Vagina (tissue), 2 donors: ENCODE measurements at places on chromosomes 7 and 10. TPM values are rescaled to one million over a fixed set of nuclear protein-coding genes. Genes with fewer than 3 reads are reported as not detected.

Gene UCMA
- total RNA-seq, result not detected

Gene FERD3L
- total RNA-seq, result not detected

DNA sequence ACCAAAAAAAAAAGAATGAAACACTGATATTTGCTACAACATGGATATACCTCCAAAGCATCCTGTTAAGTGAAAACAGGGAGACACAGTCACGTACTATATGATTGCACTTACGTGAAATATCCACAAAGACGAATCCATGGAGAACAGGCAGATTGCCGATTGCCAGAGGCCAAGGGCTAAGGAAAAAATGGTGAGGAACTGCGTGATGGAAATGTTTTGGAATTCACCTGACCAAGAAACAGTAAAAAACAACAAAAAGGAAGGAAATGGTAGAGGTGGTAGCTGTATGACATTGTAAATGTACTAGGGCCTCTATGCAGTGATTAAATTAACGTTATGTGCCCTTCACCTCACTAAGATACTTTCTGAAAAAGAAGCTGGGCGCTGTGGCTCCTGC, 44.1 kb upstream of the GTF2IRD1 start:
- H3K4me3 ChIP-seq, result no peak overlapping the region
- DNase-seq, result no peak
- no peaks in the 10 kb centered on the region for H3K27me3 ChIP-seq
- H3K4me1 ChIP-seq, result no peaks in the 10 kb centered on the region
- H3K27ac ChIP-seq, result no peak overlapping the region

DNA sequence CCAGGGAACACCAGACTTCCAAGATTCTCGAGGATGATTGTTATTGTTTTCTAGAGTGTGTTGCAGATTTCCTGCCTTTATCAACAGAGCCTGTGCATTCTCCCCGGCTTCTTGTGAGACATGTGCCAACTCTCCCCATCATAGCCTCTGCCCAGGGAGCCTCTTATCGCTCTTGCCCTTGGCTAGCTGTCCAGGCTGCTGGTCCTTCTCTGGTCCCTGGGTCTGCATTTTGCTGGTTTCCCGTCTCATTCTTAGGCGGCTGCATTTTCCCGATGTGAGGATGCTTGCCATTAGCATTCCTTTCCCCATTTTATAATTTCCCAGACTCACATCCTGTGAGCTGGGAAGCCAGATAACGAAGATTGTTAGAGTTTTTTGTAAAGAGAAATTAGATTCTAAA, 15.2 kb downstream of the SLC13A4 start:
- H3K36me3 ChIP-seq, result no peaks in the 10 kb centered on the region
- H3K4me3 ChIP-seq, result no peak overlapping the region
- H3K27ac ChIP-seq, result no peak overlapping the region
- no peak for DNase-seq
- peaks cover 6% of the 10 kb centered on the region for H3K4me1 ChIP-seq

- H3K27me3 ChIP-seq, result no peaks in the 10 kb centered on the region
- H3K36me3 ChIP-seq, result no peaks in the 10 kb centered on the region
- peaks cover 43% of the 10 kb centered on the region for H3K4me1 ChIP-seq
- no peak overlapping the region for H3K4me3 ChIP-seq
- DNase-seq, result no peak
Observed at GRCh38 chr7:5629941-5630340, 151.5 kb downstream of the RNF216 start.

- no peaks in the 10 kb centered on the region for H3K4me1 ChIP-seq
- H3K27ac ChIP-seq, result no peak overlapping the region
- no peaks in the 10 kb centered on the region for H3K27me3 ChIP-seq
Observed at GRCh38 chr7:140342727-140343514, 55.4 kb downstream of the SLC37A3 start.

Gene EXOSC1
- total RNA-seq, result 37.6 TPM

- H3K36me3 ChIP-seq, result no peaks in the 10 kb centered on the region
- DNase-seq, result no peak
- no peaks in the 10 kb centered on the region for H3K4me1 ChIP-seq
- no peak overlapping the region for H3K4me3 ChIP-seq
- H3K27ac ChIP-seq, result no peak overlapping the region
Observed at GRCh38 chr7:158035343-158035742, 552.3 kb downstream of the PTPRN2 start.

Gene RNLS
- total RNA-seq, result 13.3 TPM

Gene PON1
- not detected for total RNA-seq

DNA sequence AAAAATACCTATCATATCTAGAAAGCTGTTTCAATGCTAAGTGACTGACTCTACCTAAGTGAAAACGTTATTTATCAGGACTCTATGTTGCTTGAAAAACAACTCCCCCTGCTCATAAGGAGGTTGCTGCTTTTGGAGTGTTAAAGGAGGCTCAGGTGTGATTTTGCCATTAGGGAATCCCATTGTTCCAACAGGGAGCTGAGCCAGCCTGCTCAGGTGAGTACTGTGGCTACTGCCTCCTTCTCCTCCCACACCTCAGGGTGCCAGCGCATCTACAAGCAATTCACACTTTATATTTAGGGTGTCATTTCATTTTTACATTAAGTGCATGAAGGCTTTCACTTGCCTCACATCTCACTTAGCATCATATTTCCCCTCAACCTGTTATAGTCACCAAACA, 84.7 kb downstream of the SEM1 start:
- no peak overlapping the region for H3K4me3 ChIP-seq
- H3K27me3 ChIP-seq, result no peaks in the 10 kb centered on the region
- no peaks in the 10 kb centered on the region for H3K4me1 ChIP-seq
- DNase-seq, result no peak
- H3K36me3 ChIP-seq, result no peaks in the 10 kb centered on the region

Gene SPDYE6
- not detected for total RNA-seq

Gene GPR37
- total RNA-seq, result 0.98 TPM

Gene NODAL
- total RNA-seq, result not detected

Gene CCNY
- 28.5 TPM for total RNA-seq

DNA sequence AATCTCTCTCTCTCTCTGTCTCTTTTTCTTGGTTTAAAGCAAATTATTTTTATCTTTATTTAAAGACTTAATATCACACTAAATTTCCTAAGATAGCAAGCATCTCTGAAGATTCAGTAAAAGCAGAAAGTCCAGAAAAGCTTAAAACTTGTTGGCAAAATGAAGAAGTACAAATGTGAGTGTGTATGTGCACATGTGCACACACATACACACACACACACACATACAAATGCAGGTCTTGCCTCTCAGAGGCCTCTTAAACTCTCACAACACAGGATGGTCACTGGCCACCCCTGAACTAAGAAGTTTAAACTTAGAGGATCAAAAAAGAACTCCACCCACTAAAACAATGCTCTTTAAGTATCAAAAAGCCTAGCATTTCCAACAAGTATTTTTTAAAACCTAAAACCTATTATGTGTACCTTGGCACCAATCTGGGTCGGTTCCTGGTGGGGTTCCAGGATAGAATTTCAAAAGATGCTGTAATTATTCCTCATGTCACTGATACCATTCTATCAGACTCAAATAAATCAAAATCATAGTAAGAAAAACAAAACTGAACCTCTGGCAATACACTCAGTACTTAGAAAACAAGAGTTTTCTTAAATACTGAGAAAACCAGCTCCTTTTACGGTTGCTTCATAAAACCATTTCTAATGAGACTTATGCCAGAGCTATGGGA, 55.0 kb downstream of the SORBS1 start:
- H3K27ac ChIP-seq, result peak overlapping the region; percentile 40
- H3K4me1 ChIP-seq, result peaks cover 21% of the 10 kb centered on the region
- no peaks in the 10 kb centered on the region for H3K36me3 ChIP-seq
- no peaks in the 10 kb centered on the region for H3K27me3 ChIP-seq
- DNase-seq, result no peak

- H3K4me1 ChIP-seq, result peaks cover 5% of the 10 kb centered on the region
- peak within 1 kb of the TSS; percentile 48 for H3K4me3 ChIP-seq
- H3K27ac ChIP-seq, result no peak within 1 kb of the TSS
- H3K36me3 ChIP-seq, result no peaks in the 10 kb centered on the region
- no peak for DNase-seq
Observed at GRCh38 chr10:43076876-43077420, at the start of gene RET. RET (plus strand) TSS chr10:43077069; CDS start chr10:43077259, 190 bp downstream.

GRCh38 chr7:27112361-27112760, 9.9 kb upstream of the HOXA2 start:
- no peaks in the 10 kb centered on the region for H3K36me3 ChIP-seq
- no peak for DNase-seq
- no peaks in the 10 kb centered on the region for H3K27me3 ChIP-seq
- H3K4me1 ChIP-seq, result peaks cover 13% of the 10 kb centered on the region
- H3K27ac ChIP-seq, result no peak overlapping the region

- H3K36me3 ChIP-seq, result peaks cover 9% of the 10 kb centered on the region
- no peaks in the 10 kb centered on the region for H3K4me1 ChIP-seq
- no peaks in the 10 kb centered on the region for H3K27me3 ChIP-seq
- no peak overlapping the region for H3K27ac ChIP-seq
- DNase-seq, result no peak
Observed at GRCh38 chr10:905503-905902, 26.0 kb downstream of the LARP4B start.

DNA sequence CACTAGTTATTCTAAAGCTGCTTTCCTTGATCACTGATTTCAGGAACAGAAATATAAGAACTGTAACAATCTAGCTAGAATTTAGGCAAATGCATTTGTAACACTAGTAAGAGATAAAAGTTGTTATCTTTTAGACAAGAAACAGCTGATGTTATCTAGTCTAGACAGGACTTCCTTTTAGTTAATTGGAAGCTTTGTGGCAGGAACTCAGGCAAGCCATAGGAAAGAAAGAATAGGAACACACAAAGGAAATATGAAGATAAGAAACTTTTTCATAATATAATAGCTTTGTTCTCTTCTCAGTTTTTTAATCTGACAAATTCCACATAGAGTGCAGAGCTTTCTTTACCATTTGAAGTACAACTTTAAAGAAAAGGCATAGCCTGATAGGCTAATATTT, 59.0 kb upstream of the AGR3 start:
- no peaks in the 10 kb centered on the region for H3K27me3 ChIP-seq
- DNase-seq, result no peak
- no peaks in the 10 kb centered on the region for H3K36me3 ChIP-seq
- H3K4me1 ChIP-seq, result no peaks in the 10 kb centered on the region

GRCh38 chr10:114095559-114096337, 52.1 kb downstream of the ADRB1 start:
- no peaks in the 10 kb centered on the region for H3K36me3 ChIP-seq
- no peaks in the 10 kb centered on the region for H3K27me3 ChIP-seq
- H3K4me1 ChIP-seq, result peaks cover 5% of the 10 kb centered on the region

GRCh38 chr10:121715076-121715475, 116.8 kb upstream of the FGFR2 start:
- H3K27me3 ChIP-seq, result no peaks in the 10 kb centered on the region
- H3K27ac ChIP-seq, result no peak overlapping the region
- H3K4me3 ChIP-seq, result no peak overlapping the region
- DNase-seq, result no peak
- no peaks in the 10 kb centered on the region for H3K36me3 ChIP-seq
- H3K4me1 ChIP-seq, result no peaks in the 10 kb centered on the region

Gene HABP2
- total RNA-seq, result not detected

Gene GJC3
- total RNA-seq, result not detected

DNA sequence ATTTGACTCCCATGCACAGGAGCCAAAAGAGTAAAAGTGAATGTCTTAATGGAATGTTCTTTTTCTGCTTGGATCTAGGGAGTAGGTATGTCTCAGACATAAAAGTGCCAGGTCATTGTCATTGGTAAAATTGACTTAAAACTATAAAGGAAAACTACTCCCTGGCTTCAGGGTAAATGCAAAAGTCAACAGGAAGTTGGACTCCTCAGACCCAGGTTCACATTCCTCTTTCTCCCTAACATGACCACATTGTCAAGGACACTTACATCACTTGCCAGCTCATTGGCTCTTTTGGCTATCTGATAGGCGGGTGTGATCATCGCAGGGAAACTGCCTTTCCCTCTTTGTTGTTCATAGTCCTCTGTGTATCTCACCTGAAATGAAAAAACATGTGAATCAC, 13.7 kb downstream of the NRAP start:
- no peak for DNase-seq
- no peak overlapping the region for H3K27ac ChIP-seq
- H3K4me3 ChIP-seq, result no peak overlapping the region
- no peaks in the 10 kb centered on the region for H3K4me1 ChIP-seq
- H3K36me3 ChIP-seq, result no peaks in the 10 kb centered on the region
- H3K27me3 ChIP-seq, result no peaks in the 10 kb centered on the region

GRCh38 chr7:37732253-37732652, 48.7 kb downstream of the GPR141 start:
- H3K4me3 ChIP-seq, result no peak overlapping the region
- no peaks in the 10 kb centered on the region for H3K36me3 ChIP-seq
- H3K27ac ChIP-seq, result peak overlapping the region; percentile 29
- no peaks in the 10 kb centered on the region for H3K27me3 ChIP-seq

- H3K27ac ChIP-seq, result no peak overlapping the region
- H3K36me3 ChIP-seq, result no peaks in the 10 kb centered on the region
- no peak overlapping the region for H3K4me3 ChIP-seq
- no peaks in the 10 kb centered on the region for H3K4me1 ChIP-seq
Observed at GRCh38 chr10:43049081-43049551, 27.8 kb upstream of the RET start.

DNA sequence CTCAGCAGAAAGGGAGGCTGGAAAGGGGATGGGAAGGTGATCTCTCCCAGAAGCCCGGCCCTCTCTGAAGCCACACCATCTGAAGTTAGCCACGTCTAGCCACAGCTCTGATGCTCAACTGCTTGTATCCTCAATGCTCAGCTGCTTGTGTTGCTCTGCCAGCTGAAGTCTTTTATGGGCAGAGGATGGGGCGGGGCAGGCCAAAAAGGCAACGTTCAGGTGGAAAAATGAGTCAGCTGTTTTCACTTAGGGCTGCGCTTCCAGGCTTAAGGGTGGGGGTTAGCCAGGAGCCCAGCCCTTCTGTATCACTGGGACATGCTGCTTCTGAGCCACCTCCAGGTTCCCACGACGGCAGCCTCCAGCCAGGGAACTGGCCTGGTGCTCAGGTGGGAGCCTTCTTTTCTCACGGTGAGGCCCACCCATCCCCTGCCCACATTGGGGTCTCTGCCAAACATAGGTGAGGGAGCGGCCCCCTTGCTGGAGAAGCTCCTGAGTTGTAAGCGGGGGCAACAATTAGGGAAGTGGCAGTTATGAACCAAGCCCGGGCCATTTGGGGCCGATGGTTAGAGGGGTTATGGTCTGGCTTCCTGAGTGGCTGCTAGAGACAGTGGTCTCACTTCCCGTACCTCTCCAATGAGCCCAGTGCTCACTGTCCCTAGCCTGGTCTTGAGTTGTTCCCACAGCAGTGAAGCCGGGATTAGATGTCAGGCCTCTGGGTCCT, 44.9 kb upstream of the CNPY1 start:
- H3K4me3 ChIP-seq, result no peak overlapping the region
- DNase-seq, result no peak
- H3K27ac ChIP-seq, result no peak overlapping the region
- H3K27me3 ChIP-seq, result no peaks in the 10 kb centered on the region
- H3K4me1 ChIP-seq, result no peaks in the 10 kb centered on the region

GRCh38 chr7:111529507-111530355, 32.6 kb downstream of the IMMP2L start:
- no peak overlapping the region for H3K4me3 ChIP-seq
- H3K27ac ChIP-seq, result no peak overlapping the region
- peaks cover 14% of the 10 kb centered on the region for H3K4me1 ChIP-seq
- no peaks in the 10 kb centered on the region for H3K36me3 ChIP-seq

Gene MLXIPL
- total RNA-seq, result 6.1 TPM

Gene GHRHR
- not detected for total RNA-seq

GRCh38 chr10:1629326-1630198, 107.8 kb downstream of the ADARB2 start:
- H3K36me3 ChIP-seq, result no peaks in the 10 kb centered on the region
- no peaks in the 10 kb centered on the region for H3K27me3 ChIP-seq
- no peak overlapping the region for H3K4me3 ChIP-seq
- no peaks in the 10 kb centered on the region for H3K4me1 ChIP-seq
- no peak overlapping the region for H3K27ac ChIP-seq
- DNase-seq, result peak; percentile 52

Gene CISD1
- 16.0 TPM for total RNA-seq

Gene PSD
- total RNA-seq, result 6.4 TPM

Gene GIMAP6
- 21.4 TPM for total RNA-seq

Gene MSMB
- total RNA-seq, result not detected

Gene HECW1
- 2.5 TPM for total RNA-seq

Gene AGR3
- not detected for total RNA-seq
